PC-9 (cell line): ENCODE measurements at places on chromosomes 6 and 20.

DNA sequence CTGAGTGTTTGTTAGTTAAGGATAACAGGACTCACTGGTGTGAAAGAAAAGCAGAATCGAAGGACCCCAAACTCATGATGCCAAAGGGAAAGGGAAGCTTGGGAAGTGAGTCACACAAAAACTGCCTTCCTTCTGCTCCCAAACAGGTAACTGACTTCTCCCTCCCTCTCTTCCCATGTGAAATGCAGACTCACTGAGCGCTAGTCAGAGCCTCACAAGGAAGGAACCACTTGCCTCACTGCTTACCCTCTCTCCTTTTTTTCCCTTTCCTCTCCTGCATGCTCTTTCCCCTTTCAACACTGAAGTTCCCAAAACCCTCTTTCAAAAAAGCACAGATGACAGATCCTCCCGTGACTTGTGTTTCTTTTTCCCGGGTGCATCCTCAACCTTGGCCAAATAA is 56.4 kb downstream of the LYRM4 start:
- no peak for DNase-seq

DNA sequence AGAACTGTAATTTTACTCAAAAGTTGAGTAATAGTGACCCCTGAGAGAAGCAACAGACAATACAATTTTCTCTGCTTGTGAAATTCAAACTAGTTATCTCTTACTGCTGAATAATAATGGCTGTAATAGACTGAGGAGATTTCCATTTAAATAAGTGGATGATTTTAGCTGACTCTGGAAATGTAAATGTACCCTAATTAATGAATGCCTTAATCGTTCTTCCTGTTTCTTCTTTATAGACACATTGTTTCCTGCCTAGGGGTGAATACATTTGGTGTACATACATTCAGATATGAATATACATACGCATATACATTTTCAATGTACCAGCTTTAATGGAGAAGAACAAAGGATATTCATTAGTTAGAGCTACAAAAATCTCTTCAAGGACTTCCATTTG is 611.9 kb downstream of the TFAP2B start:
- no peak for DNase-seq

DNA sequence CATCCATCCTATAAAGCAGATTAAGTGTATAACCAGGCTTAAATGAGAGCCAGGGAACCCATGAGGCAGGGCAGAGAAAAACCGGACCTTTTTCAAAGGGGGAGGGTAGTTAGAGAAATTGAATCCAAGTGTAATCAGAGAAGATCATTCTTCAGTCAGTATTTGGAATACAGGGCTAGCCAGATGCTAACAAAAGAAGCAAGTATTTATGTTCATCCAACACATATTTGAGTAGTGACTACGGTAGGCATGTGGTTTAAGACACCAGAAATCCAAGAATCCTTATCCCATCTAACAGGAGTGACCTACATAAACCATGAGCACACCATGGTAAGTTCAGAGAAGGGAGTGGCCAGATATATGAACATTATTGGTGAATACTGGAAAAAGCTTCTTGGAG is 46.8 kb upstream of the FAM83C start:
- peak; percentile 17 for DNase-seq

GRCh38 chr6:147522597-147522996 is 14.1 kb downstream of the SAMD5 start:
- DNase-seq = no peak

GRCh38 chr6:95519228-95520037 is 57.9 kb upstream of the MANEA start:
- DNase-seq = peak; percentile 83

- no peak for DNase-seq
These were observed 43.7 kb downstream of the NINL start for GRCh38 chr20:25541676-25542075.

DNA sequence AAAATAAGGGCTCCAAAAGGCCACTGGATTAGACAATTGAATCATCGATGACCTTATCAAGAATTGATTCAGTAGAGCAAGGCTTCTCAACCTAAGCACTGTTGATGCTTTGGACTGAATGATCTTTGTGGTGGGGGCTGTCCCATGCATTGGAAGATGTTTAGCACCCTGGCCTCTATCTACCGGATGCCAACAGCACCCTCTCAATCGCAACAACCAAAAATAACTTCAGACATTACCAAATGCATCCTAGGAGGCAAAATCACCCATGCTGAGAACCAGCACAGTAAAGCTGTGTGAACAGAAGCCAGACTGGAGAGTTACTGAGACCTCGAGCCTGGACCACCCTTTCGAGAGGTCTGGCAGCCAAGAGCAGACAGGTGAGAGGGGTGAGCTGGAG is 67.5 kb downstream of the TBC1D7 start:
- no peak for DNase-seq

GRCh38 chr6:113873043-113873667 is 16.0 kb downstream of the MARCKS start:
- no peak for DNase-seq

- DNase-seq = no peak
These were observed 155.2 kb upstream of the ESR1 start for GRCh38 chr6:151652325-151652724.

GRCh38 chr6:52984247-52984646 is 10.8 kb downstream of the GSTA4 start:
- peak; percentile 37 for DNase-seq

DNA sequence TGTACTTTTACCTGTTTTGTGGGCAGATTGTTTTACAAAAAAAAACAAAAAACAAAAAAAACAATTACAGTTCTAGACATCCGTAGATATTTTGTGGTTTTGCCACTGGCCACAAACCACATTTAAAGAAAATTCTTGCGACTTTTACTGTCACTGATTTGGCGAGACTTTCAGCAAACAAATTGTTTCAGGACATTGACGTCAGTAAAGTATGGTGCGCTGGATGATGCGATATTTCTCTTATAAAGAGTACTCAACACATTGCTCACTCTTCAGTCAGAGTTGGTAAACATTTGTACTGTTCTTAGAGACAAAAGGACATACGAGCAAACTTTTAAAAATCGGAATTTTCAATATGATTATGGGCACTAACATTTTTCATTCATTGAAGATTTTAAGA is 229.8 kb downstream of the HAO1 start:
- no peak for DNase-seq

DNA sequence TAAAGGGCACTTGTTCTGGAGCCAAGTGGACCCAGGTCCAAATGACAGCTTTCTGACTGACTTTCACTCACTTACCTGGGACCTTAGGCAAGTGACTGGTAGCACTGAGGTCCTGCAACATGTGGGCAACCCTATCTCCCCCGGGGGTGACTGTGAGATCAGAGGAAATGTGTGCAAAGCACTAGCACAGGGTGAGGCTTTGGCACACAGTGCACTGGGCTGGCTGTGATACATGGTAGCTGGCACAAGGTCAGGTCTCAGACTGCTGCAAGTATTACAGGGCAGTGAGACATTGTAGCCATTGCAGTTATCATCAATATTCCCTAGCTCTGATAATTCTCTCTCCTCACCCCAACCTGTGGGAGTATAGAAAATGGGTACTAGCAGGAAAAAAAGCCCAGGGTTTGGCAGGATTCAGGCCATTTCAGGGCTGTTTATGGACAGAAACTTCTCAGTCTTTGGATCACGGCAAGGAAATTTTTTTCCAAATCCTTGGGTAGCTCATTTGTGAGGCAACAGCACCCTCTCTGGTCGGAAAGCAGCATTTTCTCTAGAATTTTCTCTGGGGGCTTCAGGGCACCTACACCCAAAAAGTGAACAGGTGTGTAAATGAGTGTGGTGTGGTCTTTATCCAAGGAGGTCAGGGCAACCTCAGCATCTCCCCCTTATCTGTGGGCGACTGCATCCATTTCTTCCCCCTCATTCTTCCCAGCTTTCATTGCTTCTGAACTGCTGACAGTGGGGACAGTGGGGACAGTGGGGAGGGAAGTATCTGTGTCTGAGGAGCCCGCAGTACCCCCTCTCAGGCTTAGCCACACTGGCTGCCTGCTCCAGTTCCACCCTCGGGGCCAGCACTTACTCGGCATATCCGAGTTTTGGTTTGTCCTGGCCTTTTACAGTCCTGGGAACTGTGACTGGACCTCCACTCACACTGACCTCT is 148.7 kb upstream of the PHACTR3 start:
- DNase-seq = peak; percentile 9

DNA sequence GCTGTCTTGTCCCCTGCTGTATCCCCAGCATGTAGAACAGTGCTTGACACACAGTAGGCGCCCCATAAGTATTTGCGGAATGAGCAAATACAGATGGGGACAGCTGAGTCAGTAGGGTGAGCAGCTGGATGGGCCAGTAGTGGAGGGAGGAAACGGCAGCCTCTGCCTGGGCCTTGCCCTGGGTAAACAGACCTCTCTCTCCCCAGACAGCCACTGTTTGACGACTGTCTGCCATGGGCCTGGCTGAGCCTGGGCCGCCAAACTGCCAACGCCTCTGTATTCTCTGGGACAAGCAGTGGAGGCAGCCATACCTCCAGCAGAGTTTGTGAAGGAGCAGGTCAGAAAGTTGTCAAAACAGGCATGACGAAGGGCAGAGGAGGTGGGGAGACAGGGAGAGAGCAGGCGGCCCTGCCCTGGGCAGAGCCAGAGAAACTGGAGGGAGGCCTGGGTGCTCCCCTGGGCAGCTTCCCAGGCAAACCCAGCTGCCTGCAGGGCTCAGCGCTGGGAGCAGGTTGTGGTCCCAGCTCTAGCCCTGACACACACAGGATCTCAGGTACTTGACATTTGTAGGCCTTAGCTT is 15.2 kb downstream of the HNF4A start:
- DNase-seq = no peak

DNA sequence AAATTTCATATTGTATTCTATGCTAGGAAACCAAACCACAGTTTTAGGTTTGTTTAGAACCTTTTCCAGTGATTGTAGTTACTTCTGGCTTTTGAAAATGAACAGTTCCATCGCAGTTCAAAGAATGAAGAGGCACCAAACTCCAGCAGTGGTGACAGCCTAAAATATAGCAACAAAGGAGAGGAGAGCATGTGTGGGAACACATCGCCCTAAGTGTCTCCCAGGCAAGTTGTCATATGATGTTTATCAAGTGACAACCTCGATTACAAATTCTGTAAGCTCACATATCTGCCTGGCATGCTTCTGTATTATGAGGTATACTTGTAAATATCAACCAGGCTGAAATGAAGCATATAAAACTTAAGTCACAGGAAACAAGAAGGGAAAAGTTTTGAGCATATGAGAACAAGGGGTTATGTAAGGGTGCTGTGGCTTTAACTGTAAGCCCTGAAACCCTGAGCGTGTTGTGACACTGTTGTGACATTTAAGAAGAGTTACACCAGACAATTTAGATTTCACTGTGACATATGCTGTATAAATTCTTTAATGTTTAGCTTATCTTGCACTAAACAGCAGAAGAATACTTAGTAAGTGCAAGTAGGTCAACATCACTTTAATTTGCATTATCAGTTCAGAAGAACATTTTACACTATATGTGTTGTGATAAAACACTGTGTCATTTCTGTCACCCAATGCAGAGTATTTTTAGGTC is 29.1 kb upstream of the FBXL4 start:
- DNase-seq = no peak

DNA sequence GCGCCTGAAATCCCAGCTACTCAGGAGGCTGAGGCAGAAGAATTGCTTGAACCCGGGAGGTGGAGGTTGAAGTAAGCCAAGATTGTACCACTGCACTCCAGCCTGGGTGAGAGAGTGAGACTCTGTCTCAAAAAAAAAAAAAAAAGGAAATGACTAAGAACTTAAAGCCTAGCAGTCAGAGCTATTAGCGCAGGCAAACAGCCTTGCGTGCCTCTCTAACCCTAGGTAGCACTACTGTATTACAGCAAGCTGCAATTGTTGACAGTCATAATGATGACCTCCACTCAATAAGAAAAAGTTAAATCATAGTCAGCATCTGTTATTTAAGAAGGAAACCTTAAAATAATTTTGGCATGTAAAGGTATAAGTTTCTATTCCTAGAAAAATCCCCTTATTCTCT is 14.4 kb downstream of the GSS start:
- DNase-seq = no peak

DNA sequence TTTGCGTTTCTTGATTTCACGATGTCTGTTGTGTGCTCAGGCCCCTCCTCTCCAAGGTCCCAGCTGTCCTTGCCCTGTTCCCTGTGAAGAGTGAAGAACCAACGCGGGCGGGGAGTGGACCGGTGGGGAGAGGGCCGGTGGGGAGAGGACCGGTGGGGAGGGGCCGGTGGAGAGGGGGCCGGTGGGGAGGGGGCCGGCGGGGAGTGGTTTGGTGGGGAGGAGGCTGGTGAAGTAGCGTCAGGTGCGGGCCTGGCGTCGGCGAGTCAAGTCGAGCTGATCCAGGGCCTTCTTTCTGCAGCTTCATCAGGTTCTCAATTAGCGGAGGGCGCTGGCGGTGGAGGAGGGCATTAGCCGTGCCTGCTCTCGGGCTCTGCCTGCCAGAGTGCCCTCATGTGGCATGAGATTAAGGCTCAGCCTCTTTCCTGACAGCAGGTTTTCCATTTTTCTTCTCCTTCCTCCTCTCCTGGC is 21.2 kb upstream of the BHLHE23 start:
- no peak for DNase-seq

- no peak for DNase-seq
These were observed 43.8 kb downstream of the PTCHD4 start for GRCh38 chr6:48067148-48067712.

DNA sequence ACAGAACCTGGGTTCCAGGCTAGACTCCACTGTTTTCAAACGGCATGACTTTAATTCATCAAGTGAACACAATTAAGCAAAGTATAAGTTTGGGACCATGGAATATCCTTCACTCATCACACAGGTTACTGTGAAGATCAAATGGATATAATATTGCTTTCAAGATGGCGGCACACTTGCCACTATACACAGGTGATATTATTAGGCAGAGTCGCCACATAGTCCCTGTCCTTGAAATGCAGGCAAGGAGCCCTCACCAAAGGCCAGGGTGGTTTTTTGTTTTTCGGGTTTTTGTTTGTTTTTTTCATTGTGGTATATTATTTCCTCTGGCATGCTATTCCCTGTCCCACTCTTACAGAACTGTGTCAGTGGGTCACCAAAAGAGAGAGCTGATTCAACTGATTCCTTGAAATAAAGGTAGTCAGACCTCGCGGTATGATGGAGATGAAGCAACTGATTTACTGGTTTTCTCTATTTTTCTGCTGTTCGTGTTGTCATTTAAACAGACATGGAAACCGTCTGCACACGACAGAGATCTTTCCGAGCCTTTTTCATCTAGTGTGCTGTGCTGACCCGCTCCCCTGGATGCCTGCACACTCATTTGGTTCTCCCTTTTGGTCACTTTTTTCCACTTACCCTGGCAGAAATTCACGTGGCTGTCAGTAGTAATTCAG is 29.7 kb downstream of the MYB start:
- no peak for DNase-seq

DNA sequence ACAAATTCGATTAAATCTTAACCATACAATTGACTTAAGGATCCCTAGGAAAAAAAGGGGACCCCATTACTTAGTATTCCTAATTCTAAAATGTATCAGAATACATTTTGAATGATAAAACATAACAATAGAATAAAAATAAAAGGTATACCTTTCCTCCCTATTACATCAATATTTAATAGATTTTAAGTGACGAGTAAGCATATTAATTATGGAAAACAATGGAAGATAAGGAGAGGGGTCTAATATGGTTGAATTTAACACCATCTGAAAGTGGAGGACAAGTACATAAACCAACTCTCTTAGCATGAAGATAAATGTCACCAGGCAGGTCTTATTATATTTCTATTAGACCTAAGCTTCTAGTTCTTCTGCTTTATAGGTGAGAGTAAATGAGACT is 232.1 kb downstream of the HAO1 start:
- no peak for DNase-seq
